ENCODE measurements at places on chromosomes 12 and 14. TPM values are rescaled to one million over a fixed set of nuclear protein-coding genes. Genes with fewer than 3 reads are reported as not detected.

Gene TAPBPL
- total RNA-seq = 0.87 TPM

Gene AVPR1A
- 0.05 TPM for total RNA-seq

Gene RFX4
- total RNA-seq = 0.07 TPM

Gene FGD6
- 25.3 TPM for total RNA-seq

Gene KRT82
- total RNA-seq = not detected

Gene SYT10
- 1.2 TPM for total RNA-seq

Gene KLRG1
- total RNA-seq = 1.6 TPM

Gene CMKLR1
- 0.57 TPM for total RNA-seq

Gene GIT2
- 32.7 TPM for total RNA-seq

Gene NCAPD2
- total RNA-seq = 18.6 TPM

Gene PTPRB
- 2.5 TPM for total RNA-seq

Gene REM2
- total RNA-seq = 0.48 TPM

Gene SERPINA12
- total RNA-seq = not detected

Gene RD3L
- not detected for total RNA-seq

Gene TGFB3
- total RNA-seq = 31.1 TPM

Gene RTL1
- total RNA-seq = 0.18 TPM

Gene LRRC10
- not detected for total RNA-seq

Gene UBR7
- total RNA-seq = 7.3 TPM

Gene KLHL42
- 39.5 TPM for total RNA-seq

Gene LMO3
- 0.99 TPM for total RNA-seq

Gene AQP5
- not detected for total RNA-seq

Gene MAP3K9
- total RNA-seq = 10.7 TPM

Gene METAP2
- total RNA-seq = 81.6 TPM

Gene EID3
- total RNA-seq = 1.9 TPM

Gene CLEC4C
- not detected for total RNA-seq

Gene TAS2R9
- not detected for total RNA-seq

Gene C12orf42
- total RNA-seq = not detected

Gene KCNC2
- total RNA-seq = not detected

Gene SPTB
- 0.43 TPM for total RNA-seq

Gene GARIN6
- not detected for total RNA-seq

Gene OTUB2
- 3.3 TPM for total RNA-seq

Gene CPNE6
- total RNA-seq = not detected

Gene RIMBP2
- 2.2 TPM for total RNA-seq

Gene DBX2
- not detected for total RNA-seq

Gene GUCY2C
- total RNA-seq = 0.09 TPM

Gene KRT73
- not detected for total RNA-seq

Gene RPGRIP1
- not detected for total RNA-seq

Gene PLEKHG7
- 0.68 TPM for total RNA-seq

Gene ADSS1
- total RNA-seq = 4.4 TPM

Gene TSPAN8
- total RNA-seq = not detected

Gene USP30
- 15.9 TPM for total RNA-seq

Gene SLC6A12
- 2.6 TPM for total RNA-seq

Gene ACRBP
- 0.60 TPM for total RNA-seq

Gene HVCN1
- 1.0 TPM for total RNA-seq

Gene GZMB
- total RNA-seq = not detected

Gene C12orf60
- 1.7 TPM for total RNA-seq
